ENCODE measurements at places on chromosomes 1 and 21.

DNA sequence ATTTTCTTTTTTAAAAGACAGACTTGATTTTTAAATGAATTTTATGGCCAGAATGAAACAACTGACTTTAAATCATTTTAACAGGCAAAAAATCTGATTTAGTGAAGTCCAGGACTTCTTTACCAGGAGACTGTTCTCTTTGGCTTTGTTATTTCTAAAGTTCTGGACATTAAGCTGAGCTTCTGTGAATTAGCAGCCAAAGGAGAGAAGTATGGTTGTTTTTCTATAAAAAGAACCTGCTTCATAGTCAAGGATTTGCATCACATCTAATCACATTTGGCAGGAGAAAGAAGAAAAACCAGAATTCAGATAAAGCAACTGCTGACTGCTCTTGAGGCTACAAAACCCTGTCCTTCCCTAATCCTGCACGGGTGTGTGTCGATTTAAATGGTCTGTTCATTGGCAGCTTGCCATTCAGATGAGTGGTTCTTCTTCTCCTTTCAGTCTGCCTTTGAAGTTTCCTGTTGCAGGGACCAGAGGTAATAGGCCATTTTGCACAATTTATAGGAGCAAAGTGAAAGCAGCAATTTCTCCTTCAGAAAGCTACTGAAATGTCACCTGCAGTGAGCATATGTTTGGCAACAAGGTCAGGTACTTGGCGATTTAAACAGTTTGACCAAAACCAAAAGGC, 215.4 kb downstream of the OLFM3 start:
- DNase-seq, result no peak

- no peak for DNase-seq
Measured at GRCh38 chr21:42377211-42377950, 11.0 kb upstream of the TFF1 start.

- DNase-seq, result no peak
Measured at GRCh38 chr1:18157352-18157751, 49.8 kb downstream of the IGSF21 start.

GRCh38 chr1:116409751-116410191, 36.7 kb downstream of the ATP1A1 start:
- no peak for DNase-seq

DNA sequence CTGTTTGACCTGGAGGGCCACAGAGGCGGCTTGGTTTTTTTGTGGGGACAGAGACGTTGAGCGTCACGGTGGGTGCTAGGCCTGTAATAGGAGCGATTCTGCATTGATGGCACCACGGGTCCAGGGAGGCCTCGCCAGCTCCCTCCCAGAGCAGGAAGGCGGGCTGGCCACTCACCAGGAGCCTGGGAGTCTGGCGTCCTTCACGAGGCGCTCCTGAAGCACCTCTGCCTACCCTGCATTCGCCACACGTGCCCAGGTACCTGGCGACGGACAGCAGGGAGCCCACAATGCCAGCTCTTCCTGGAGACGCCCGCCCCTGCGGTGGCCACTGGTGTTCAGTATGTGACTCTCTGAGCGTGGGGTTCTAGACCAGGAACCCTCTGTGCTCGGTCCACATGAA, 69.9 kb upstream of the TRAPPC10 start:
- DNase-seq, result no peak

- DNase-seq, result no peak
Measured at GRCh38 chr1:110722807-110723206, 48.1 kb upstream of the KCNA3 start.

GRCh38 chr21:27418346-27418745, 451.5 kb upstream of the ADAMTS5 start:
- DNase-seq, result no peak

- DNase-seq, result no peak
Measured at GRCh38 chr1:229035748-229036082, 235.2 kb upstream of the RAB4A start.

DNA sequence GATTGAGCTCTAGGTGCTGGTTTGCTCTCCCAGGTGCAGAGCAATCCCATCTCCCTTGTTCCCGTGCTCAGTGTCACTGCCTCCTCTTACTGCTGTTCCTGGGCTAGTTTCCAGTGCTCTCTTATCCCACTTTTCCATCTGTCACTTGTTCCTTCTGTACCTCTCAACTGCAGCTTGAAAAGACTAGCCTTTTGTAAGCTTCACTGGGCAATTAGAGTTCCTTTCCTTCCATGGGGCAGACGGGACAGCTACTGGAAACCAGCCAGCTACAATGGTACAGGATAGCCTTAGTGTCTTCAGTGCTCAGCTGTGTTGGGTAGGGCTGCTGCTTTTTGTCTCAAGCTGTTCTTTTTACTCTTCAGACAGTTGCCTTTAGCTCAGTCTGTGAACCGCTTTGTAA, 31.6 kb downstream of the AGT start:
- no peak for DNase-seq

GRCh38 chr21:46626975-46627501, 8.4 kb upstream of the PRMT2 start:
- DNase-seq, result no peak

GRCh38 chr1:117321680-117322609, 45.3 kb upstream of the MAN1A2 start:
- DNase-seq, result no peak

GRCh38 chr1:161052899-161053298, 7.1 kb upstream of the USF1 start:
- no peak for DNase-seq

DNA sequence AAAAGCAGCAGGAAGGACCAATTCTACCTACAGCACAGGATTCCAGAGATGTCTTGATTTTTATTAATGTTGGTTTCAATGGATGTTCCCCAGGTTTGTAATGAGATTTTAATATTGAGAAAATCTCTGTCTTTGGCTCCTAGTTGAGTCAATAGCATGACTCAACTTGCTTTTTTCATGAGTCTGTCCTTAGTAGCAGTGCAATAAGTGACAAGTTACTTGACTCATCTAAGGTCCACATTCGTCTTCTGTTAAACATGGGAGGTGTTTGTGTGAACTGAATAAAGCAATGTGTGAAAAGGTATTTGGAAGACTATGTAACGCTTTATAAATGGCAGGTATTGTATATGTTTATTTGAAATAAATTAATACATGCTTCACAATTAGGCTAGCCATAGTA, 645.0 kb upstream of the PTBP2 start:
- DNase-seq, result no peak

- DNase-seq, result no peak
Measured at GRCh38 chr1:47585141-47585902, 147.5 kb downstream of the FOXD2 start.

GRCh38 chr1:181443231-181443853, 40.0 kb upstream of the CACNA1E start:
- DNase-seq, result no peak

Data from GM12891 (cell line).